ENCODE measurements at places on chromosomes 13 and 19.

DNA sequence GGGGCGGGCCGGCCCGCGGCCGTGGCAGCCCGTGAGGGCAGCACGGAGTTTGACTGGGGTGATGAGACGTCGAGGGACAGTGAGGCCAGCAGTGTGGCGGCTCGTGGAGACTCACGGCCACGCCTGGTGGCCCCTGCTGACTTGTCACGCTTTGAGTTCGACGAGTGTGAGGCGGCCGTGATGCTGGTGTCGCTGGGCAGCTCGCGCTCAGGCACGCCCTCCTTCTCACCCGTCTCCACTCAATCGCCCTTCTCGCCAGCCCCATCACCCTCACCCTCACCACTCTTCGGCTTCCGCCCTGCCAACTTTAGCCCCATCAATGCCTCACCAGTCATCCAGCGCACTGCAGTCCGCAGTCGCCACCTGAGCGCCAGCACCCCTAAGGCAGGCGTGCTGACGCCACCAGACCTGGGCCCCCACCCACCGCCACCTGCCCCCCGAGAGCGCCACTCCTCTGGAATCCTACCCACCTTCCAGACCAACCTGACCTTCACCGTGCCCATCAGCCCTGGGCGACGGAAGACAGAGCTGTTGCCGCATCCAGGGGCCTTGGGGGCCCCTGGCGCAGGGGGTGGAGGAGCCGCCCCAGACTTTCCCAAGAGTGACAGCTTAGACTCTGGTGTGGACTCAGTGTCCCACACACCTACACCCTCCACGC, 4.5 kb downstream of the CIC start:
- DNase-seq, result no peak
- no peak overlapping the region for H3K27ac ChIP-seq
- peaks cover 21% of the 10 kb centered on the region for H3K36me3 ChIP-seq
- H3K27me3 ChIP-seq, result no peaks in the 10 kb centered on the region
- H3K4me3 ChIP-seq, result no peak overlapping the region
- H3K4me1 ChIP-seq, result peaks cover 35% of the 10 kb centered on the region

GRCh38 chr19:17095141-17095919, 19.8 kb downstream of the MYO9B start:
- H3K36me3 ChIP-seq, result no peaks in the 10 kb centered on the region
- peaks cover 42% of the 10 kb centered on the region for H3K4me1 ChIP-seq
- DNase-seq, result no peak
- no peak overlapping the region for H3K4me3 ChIP-seq
- H3K27me3 ChIP-seq, result no peaks in the 10 kb centered on the region

- H3K4me3 ChIP-seq, result no peak overlapping the region
- DNase-seq, result peak; percentile 12
- H3K36me3 ChIP-seq, result no peaks in the 10 kb centered on the region
- H3K27me3 ChIP-seq, result no peaks in the 10 kb centered on the region
- no peak overlapping the region for H3K27ac ChIP-seq
- H3K4me1 ChIP-seq, result no peaks in the 10 kb centered on the region
Measured at GRCh38 chr13:60329221-60329923, 67.6 kb upstream of the TDRD3 start.

GRCh38 chr13:54241719-54242118, 1213.1 kb downstream of the OLFM4 start:
- no peaks in the 10 kb centered on the region for H3K36me3 ChIP-seq
- H3K4me1 ChIP-seq, result no peaks in the 10 kb centered on the region
- no peak for DNase-seq
- H3K4me3 ChIP-seq, result no peak overlapping the region
- H3K27me3 ChIP-seq, result no peaks in the 10 kb centered on the region

DNA sequence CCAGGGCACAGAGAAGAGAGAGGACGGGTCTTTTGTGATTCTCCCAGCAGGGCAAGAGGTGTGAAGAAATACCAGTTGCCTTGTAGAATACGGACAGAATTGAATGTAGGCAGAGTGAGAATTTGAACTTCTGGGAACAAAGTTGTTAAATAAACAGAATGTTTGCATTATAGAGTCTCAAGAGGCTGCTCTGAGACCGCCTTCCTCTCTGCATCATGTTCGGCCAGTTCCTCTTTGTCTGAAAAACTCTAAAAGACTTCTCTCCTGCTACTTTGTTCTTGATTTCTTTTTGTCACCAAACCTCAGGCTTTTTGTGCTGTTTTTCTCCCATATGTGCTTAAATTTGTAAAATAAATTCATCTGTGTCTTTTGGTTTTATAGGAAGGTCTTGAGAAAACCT, 256.4 kb downstream of the DLEU7 start:
- no peaks in the 10 kb centered on the region for H3K4me1 ChIP-seq
- no peak overlapping the region for H3K4me3 ChIP-seq
- no peaks in the 10 kb centered on the region for H3K36me3 ChIP-seq
- no peak for DNase-seq
- H3K27me3 ChIP-seq, result no peaks in the 10 kb centered on the region

DNA sequence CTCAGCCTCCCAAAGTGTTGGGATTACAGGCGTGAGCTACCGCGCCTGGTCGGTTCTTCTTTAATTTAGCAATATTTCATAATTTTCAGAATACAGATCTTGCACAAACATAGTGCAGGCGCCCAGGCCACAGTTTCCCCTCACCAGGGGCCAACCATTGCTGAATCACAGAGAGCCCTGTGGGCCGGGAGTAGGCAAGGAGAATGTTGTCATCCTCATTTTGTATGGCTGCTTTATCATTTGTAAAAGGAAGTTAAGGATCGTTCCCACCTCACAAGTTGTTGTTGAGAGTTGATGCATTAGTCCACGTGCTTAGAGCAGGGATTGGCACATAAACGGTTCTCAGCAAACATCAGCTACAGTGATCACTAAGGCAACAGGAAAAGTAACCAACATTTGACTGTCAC, 30.2 kb downstream of the MEIS3 start:
- H3K36me3 ChIP-seq, result no peaks in the 10 kb centered on the region
- no peak overlapping the region for H3K27ac ChIP-seq
- H3K4me1 ChIP-seq, result no peaks in the 10 kb centered on the region
- peak; percentile 11 for DNase-seq

DNA sequence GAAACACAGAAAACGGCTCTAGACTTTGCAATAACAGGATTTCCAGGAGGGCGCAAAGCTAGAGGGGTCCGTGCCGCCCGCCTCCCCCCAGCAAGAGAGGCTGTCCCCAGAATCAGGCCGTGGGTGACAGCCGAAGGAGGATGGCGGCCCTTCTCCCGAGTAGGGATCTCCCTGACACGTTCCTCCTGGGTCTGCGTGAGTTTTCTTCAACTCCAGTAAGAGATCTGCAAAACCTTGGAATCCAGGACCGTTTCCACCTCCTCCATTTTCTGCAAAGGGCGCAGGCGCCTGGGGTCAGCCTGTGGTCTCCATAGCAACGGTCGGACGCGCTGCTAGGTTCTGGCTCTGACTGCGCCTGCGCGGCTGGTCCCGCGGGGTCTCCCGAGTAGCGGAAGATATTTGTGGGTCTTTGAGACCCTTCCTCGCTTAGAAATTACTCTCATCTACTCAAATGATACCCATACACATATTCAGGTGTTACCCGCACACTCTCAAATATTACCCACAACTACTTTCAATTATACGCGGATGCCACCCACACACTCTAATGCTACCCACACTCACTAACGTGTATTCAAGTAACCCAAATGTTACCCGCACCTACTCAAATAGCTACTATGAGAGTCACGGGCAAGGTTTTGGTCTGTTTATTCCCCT, 2.1 kb downstream of the PNMA8C start:
- no peaks in the 10 kb centered on the region for H3K36me3 ChIP-seq
- DNase-seq, result peak; percentile 71
- H3K27me3 ChIP-seq, result no peaks in the 10 kb centered on the region

- H3K36me3 ChIP-seq, result no peaks in the 10 kb centered on the region
- H3K27ac ChIP-seq, result no peak overlapping the region
- H3K4me1 ChIP-seq, result no peaks in the 10 kb centered on the region
- H3K27me3 ChIP-seq, result peaks cover 4% of the 10 kb centered on the region
Measured at GRCh38 chr19:30087381-30088138, 145.5 kb downstream of the URI1 start.

DNA sequence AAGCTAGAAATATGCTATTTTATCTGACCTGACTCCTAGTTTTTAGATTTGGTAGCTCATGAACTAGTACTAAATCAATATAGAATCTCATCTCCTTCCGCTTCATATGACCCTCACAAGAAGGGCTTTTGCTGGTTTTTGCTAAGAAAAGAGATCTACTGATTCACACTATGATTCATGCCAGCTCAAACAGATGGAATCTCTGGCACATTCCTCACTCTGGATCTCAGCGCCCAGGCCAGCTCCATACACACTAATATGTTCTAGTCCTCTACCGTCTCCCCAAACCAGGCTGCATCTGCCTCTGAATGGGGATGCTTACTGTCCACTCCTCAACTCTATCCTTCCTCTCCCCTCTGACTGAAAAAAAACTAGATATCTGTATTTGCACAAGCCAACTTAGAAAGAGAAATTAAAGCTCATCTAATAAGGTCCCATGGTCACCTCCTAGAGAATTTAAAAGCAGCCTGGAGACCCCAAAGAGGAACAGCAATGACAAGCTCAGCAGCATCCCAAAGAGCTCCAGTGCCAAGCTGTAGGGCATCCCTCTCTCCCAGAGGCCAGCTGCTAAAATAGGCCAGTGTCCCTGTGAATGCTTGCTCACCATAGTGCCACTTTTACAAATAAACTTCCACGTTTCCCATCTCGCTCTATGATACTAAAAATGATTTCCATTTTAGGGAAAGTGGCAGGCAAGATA, 74.9 kb downstream of the LHFPL6 start:
- no peak overlapping the region for H3K4me3 ChIP-seq
- no peaks in the 10 kb centered on the region for H3K36me3 ChIP-seq
- H3K4me1 ChIP-seq, result no peaks in the 10 kb centered on the region
- no peak overlapping the region for H3K27ac ChIP-seq

DNA sequence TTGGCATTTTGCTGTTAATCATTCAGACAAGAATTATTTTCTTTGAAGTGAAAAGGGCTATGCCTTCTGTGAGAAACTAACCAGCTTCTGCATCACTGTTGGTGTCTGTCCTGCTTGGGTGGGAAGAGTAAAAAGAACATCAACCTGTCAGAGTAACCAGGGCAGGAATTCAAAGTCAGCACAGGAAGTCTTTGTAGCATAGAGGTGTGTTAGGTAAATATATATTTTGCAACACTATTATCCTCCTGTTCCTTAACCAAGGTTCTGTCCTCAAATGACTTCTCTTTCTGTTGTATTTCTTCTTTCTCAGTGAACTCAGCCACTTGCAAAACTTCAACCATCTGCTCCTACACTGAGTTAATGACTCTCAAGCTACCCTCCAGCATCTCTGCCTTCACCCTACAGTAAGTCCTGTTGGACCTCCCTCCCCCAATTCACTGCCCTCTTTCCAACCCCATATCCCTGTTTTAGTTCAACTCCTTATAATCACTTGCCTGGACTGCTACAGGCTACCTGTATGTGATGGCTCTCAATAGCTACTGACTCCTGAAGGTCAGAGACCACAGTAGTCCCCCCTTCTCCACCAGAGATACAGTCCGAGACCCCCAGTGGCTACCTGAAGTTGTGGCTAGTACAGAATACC, 49.9 kb downstream of the SMAD9 start:
- peak; percentile 68 for DNase-seq
- no peaks in the 10 kb centered on the region for H3K27me3 ChIP-seq
- no peak overlapping the region for H3K4me3 ChIP-seq
- peaks cover 44% of the 10 kb centered on the region for H3K4me1 ChIP-seq
- peak overlapping the region; percentile 55 for H3K27ac ChIP-seq
- peaks cover 11% of the 10 kb centered on the region for H3K36me3 ChIP-seq

DNA sequence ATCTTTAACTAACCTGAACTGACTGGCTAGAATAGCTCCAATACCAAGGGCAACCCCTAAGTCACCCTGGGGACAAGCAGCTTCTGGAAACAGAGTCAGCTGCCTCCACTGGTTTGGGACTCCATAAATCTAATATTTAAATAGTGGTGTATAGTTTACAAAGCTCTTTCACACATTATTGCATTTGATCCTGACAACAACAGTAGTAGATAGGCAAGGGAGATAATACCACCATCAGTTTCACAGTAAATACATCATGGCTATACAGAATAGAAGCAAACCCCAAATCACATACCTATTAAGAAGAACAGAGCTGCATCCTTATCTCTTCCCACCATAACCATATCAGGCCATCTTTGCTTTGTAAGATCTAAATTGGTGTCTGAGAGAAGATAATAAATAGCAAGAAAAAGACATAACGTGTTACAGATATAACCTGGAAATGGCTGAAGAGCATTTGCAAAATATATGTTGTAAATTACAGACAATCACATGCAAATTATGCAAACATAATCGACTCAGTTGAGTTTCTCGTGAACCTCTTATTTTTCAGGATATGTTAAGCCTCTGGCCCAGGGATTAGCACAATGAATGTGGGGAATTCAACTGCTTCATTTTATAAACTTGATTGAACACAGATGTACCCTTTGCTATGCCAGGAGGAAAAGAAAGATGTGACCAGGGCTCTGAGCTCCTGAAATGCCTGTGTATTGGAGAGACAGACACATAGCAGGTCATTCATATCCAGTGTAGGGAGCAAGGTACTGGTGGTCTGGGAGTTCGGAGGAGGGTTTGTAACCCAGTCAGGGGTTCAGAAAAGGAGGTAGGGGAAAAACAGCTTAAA, 142.5 kb downstream of the SLC7A1 start:
- H3K4me1 ChIP-seq, result no peaks in the 10 kb centered on the region
- H3K36me3 ChIP-seq, result no peaks in the 10 kb centered on the region
- no peak for DNase-seq
- H3K27ac ChIP-seq, result no peak overlapping the region

- no peak overlapping the region for H3K4me3 ChIP-seq
- H3K4me1 ChIP-seq, result peaks cover 41% of the 10 kb centered on the region
- no peak for DNase-seq
- H3K36me3 ChIP-seq, result peaks cover 14% of the 10 kb centered on the region
- H3K27me3 ChIP-seq, result no peaks in the 10 kb centered on the region
Measured at GRCh38 chr19:11152318-11153062, 3.1 kb downstream of the SPC24 start.

DNA sequence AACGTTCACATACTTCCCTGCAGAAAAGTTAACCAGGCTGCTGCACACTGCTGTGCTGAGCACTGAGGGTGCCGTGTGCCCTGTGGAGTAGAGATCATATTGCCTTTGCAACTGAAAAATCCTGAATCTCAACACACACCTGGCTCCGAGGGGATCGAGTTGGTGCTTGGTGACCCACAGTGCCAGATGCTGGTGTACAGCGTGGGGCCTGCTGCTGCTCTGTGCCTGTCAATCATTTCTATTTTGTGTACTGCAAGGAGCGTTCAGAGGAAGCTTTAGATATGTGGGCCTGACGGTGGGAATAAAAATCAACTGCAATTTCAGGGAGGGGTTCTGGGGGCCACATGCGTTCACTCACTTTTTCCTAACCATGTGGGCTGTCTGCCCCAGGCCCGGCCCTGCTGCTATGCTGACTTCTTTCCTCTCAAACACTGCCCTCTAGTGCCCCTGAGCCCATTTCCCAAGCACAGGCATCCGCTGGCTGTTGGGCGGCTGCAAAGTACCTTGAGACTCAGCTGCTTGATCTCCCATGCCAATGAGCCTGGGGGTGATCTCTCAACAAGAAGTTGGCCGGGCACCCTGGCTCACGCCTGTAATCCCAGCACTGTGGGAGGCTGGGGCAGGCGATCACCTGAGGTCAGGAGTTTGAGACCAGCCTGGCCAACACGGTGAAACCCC, 9.7 kb upstream of the LENG8 start:
- peak; percentile 56 for DNase-seq
- H3K4me1 ChIP-seq, result no peaks in the 10 kb centered on the region
- no peak overlapping the region for H3K27ac ChIP-seq
- no peaks in the 10 kb centered on the region for H3K27me3 ChIP-seq
- H3K4me3 ChIP-seq, result no peak overlapping the region

GRCh38 chr19:16898361-16899015, 9.7 kb downstream of the F2RL3 start:
- peaks cover 30% of the 10 kb centered on the region for H3K4me1 ChIP-seq
- H3K27me3 ChIP-seq, result peaks cover 3% of the 10 kb centered on the region
- no peak overlapping the region for H3K4me3 ChIP-seq
- no peak overlapping the region for H3K27ac ChIP-seq
- DNase-seq, result no peak

GRCh38 chr19:29321116-29321515, 108.2 kb upstream of the UQCRFS1 start:
- H3K27me3 ChIP-seq, result 0 out of 3 replicates have a peak, but pooled peaks cover 5% of the 10 kb centered on the region
- H3K36me3 ChIP-seq, result no peaks in the 10 kb centered on the region
- H3K27ac ChIP-seq, result no peak overlapping the region
- DNase-seq, result no peak

Data from HepG2 (cell line).